CD4-positive, alpha-beta T cell (primary cell): ENCODE measurements at places on chromosomes 6 and 20. TPM values are rescaled to one million over a fixed set of nuclear protein-coding genes. Genes with fewer than 3 reads are reported as not detected.

The DEFB115 gene
- total RNA-seq = not detected

DNA sequence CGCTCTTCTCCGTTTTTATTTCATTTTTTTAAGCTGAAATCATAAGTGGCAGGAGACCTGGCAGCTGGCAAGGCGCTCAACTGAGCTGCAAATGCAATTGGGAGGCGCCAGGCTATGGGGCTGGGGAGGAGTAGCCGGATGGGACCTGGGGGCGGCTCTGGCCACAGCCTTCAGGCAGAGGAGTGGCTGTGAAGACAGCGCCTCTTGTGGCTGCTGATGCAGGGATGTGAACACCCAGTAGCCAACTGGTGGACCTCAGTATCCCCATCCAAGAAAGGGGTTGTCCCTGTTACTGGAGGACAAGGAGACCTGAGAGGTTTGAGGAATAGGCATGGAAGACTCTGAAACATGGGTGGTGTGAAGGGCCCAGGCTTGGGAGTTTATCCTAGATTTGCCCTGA, 12.6 kb downstream of the KCNK17 start:
- no peak for DNase-seq

GRCh38 chr20:1879369-1879768, 15.8 kb upstream of the SIRPA start:
- DNase-seq = no peak

DNA sequence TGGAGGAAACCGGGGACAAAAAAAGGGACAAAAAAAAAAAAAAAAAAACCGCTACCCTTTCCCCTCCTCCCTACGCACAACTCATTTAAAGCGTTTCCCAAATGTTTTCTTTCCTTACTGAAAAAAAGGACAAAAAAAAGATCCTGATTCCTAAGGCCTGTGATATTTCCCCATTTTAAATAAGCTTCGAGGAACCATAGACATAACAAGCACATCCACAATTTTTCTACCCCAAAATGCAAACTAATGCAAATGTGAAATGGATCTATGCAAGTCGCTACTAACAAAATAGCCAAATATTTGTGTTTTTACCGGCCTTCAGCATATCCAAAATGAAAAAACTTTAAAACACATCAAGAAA, 1.4 kb upstream of the ZNF217 start:
- no peak for DNase-seq

- DNase-seq = no peak
Measured at GRCh38 chr20:7790189-7790588, 150.1 kb downstream of the HAO1 start.

GRCh38 chr6:156337801-156338200, 439.4 kb upstream of the ARID1B start:
- no peak for DNase-seq

GRCh38 chr20:17648791-17649730, 33.0 kb downstream of the RRBP1 start:
- DNase-seq = peak; percentile 60
